ENCODE measurements at places on chromosomes 16 and 17. TPM values are rescaled to one million over a fixed set of nuclear protein-coding genes. Genes with fewer than 3 reads are reported as not detected.

DNA sequence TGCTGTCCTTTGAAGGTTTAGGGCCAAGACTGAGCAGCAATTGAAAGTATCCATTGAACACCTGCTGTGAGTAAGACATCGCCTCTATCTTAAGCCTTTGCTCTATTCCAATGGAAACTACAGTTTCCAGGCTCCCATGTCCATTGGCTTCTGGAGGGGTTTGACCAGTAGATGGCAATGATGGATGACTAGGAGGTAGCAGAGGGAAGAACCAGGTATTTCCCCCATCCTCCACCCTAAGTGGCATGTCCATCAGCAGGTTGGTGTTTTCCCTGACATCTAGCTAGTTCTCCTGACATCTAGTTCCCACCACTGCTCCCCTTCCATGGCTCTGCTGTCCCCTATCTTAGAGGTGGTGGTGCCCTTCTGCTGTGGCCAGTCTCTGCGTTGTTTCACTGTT lies 58.7 kb downstream of the CENPV start:
- DNase-seq, result no peak

- DNase-seq, result no peak
Measured at GRCh38 chr17:38600416-38600815, 5.3 kb downstream of the SRCIN1 start.

DNA sequence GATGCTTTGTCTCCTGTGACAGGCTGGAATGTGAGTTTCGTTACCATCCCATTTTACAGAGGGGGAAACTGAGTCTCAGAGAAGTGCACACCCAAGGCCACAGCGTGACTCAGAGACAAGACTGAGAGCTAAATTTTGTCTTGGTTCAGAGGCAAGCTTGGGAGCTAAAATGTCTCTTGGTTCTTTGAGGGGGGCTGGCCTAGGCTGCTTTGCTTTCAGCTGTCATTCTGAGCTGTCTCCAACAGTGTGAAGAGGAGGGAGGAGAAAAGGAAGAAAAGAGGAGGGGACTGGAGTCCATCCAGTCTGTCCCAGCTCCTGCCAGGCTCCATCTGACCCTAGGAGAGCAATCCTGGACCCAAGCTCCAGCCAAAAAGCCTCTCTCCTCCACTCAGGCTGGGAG lies at the start of gene CLEC19A:
TSS of gene CLEC19A (plus strand) at position 301 of the 400 bp plus-strand sequence. CDS start 121 bp downstream, outside the sequence.
- no peak for DNase-seq

- DNase-seq, result no peak
Measured at GRCh38 chr16:52366983-52367382, 180.0 kb downstream of the TOX3 start.

DNA sequence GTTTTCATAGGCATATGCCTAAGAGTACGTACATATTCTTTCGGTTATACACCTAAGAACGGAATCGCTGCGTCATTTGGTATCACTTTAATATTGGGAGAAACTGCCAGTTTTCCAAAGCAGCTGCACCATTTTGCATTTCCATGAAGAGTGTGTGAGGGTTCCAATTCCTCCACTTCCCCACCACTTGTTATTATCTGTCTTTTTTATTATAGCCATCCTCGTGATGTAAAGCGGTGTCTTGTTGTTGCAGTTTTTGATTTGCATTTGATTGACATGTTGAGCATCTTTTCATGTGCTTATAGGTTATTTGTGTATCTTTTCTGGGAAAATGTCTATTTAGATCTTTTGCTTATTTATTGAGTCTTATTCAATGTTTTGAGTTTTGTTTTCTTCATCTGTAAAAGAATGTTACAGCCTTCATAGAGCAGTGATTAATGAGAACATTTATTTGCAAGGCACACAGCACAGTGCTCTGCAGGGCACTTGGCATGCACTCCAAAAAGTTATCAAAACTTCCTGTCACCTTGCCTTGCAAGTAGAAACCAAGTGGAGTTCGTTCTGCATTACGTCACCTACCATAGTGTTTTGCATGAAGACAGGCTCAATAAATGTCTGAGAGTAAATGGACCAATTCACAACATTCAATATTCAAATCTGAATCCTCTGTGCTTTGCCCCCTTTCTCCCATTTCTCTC lies 26.6 kb upstream of the ST6GALNAC1 start:
- no peak for DNase-seq

DNA sequence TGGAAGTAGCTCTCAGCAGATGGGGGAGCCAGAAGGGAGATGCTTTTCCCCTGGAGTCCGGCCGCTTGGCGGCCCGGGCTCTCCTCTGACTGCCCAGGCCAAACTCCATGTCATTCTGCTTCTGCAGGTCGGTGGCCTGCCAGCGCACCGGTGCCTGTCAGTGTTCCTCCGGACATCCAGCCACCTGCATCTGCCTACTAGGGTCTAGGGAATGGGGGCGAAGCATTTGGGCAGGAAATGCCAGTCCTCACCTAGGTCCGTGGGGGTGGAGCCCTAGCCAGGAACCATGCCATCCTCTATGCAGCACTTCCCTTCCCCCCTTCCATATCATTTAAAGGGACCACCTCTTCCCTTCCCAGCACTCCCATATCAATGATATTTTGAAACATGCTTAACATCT lies 34.2 kb downstream of the GJC1 start:
- no peak for DNase-seq

DNA sequence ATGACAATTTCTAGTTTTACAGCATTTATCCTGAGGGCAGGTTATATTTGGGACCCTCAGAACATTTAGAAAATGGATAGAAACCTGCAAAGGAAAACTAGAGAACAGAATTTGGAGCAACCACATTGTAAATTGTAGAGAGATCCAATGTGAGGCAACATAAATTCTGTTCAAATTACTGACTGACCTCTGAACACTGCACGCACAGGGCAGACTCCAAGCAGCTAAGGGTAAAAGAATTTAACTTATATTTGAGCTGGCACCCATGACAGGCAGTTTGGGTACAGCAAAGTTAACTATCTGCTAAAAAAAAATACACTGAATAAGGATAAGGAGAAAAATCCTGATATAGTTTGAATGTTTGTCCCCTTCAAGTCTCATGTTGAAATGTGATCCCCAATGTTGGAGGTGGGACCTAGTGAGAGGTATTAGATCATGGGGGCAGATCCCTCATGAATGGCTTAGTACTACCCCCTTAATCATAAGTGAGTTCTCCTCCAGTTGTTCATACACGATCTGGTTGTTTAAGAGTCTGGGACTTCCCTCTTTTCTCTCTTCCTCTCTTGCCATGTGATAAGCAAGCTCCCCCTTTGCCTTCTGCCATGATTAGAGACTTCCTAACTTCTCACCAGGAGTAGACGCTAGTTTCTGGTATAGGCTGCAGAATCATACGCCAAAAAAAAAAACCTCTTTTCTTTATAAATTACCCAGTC lies 75.7 kb downstream of the FBXL20 start:
- DNase-seq, result no peak

DNA sequence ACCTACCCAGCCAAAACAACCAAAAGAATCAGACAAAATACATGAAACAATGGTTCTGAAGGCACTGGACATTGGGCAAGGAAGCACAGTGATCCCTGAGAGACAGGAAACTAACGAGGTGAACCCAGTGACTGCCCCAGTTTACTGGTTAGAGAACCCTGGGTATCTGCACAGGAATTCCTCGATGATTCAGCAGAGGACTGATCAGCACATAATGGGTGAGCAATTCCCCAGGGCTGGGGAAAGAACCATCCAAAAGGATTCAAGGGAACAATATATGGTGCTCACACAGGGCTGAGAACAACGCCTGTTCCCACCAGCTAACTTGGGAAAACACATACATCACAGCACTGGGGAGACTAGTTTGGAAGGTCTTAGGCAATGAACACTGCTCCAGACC lies 167.2 kb downstream of the PARN start:
- no peak for DNase-seq

DNA sequence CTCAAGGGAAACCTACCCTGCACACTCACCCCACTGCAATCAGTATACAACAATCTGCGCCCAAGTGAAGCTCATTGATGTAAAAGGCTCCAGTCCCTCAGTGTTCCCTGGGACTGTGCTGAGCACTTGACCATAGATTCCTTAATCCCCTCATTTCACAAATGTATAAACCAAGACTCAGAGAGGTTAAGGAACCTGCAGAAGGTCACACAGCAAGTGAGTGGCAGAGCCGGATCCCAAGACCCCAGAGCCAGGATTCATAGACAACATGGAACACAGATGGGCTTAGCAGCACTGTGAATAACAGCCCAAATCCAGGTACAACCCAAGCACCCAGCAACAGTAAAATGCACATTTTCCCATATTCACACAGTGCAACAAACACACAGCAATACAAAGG lies 225.7 kb downstream of the C16orf78 start:
- DNase-seq, result no peak

DNA sequence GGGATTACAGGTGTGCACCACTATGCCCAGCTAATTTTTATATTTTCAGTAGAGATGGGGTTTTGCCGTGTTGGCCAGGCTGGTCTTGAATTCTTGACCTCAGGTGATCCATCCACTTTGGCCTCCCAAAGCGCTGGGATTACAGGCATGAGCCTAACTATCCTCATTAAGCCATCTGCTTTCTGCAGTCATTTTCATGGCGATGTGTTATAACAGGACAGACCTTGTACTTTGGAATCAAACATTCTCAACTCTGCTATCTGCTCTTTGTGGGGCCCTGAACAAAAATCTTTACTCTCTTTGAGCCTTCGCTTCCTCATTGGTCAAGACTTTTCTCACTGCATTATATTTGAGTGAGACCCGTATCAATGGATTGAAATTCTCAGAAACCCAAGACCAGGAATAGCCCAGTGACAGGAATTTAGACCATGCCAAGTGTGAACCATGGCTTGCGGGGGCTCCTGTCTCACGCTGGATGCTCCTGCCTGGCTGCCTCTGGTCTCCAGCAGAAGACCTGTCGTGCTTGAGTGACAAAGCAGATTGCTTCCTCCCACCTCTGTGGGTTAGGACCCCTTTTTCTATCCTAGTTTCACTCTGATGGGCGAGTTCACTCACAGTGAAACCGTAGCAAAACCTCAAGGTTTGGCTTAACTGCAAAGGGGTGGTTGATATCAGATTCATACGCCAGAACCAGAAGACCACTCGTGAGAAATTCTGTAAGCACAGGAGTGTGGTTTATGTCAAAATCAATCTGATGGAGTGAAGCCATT lies 519.1 kb downstream of the MAF start:
- no peak for DNase-seq

DNA sequence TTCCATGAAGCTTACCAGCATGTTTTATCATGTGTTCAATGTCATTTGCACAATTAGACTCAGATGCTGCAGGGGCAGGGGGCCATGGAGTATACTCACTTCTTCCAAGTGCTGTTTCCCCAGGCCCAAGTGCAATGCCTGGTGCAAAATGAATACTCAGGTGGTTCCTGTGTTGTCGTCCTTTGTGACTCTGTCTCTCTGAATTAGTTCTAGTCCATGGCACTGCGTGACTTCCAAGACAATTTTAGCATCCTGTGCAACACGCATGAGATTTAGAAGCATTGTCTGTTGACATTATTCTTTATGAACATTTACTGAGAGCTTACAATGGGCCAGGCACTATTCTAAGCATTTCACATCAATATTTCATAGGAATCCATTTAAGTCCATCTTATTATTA lies 769.7 kb upstream of the RBFOX1 start:
- no peak for DNase-seq

- peak; percentile 26 for DNase-seq
Measured at GRCh38 chr16:23836404-23837311, 875 bp downstream of the PRKCB start.

DNA sequence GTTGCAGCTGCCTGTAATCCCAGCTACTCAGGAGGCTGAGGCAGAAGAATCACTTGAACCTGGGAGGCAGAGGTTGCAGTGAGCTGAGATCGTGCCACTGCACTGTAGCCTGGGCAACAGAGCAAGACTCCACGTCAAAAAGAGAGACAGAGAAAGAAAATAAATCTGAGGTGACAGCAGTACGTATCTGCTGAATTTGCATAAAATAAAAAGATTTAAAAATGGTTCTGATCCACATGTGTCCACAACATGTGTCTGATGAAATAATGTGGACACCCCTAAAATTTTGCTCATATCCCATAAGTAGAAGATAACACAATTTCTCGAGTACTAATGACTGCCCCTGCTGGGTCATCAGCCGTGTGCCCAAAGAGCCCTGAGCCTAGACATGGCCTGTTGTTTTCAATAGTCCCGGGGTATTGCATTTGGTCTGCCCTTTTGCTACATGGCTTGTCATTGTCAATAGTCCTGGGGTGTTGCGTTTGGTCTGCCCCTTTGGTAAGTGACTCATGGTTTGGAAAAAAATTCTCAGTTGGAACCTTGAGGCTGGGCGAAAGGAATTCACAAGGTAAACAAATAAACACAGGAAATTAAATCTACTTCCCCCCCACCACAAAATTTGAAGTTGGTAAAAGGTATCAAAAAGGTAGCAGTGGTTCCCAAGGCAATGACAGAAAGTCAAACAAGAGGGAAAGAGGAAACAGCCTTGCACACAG lies 434.6 kb upstream of the MAF start:
- no peak for DNase-seq

DNA sequence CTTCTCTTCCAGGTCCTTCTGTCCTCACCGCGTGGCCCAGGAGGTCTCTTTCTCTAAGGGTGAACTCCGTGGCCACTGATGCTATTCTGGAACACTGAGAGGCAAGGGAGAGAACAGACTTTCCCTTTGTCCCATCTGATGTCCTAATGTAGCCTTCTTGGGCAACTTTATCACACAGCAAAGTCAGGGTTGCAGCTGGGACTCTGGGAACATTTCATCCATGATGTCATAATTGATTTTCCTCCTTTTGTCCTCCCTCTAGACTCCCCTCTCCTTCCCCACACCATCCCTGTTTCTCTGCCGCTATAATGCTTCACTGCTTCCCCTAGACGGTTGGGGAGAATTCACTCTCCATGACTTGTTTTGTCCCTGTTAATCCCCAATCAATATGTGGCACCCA lies 201.0 kb downstream of the SHISA9 start:
- no peak for DNase-seq

GRCh38 chr16:11409398-11409797 lies 64.1 kb downstream of the RMI2 start:
- DNase-seq, result no peak

DNA sequence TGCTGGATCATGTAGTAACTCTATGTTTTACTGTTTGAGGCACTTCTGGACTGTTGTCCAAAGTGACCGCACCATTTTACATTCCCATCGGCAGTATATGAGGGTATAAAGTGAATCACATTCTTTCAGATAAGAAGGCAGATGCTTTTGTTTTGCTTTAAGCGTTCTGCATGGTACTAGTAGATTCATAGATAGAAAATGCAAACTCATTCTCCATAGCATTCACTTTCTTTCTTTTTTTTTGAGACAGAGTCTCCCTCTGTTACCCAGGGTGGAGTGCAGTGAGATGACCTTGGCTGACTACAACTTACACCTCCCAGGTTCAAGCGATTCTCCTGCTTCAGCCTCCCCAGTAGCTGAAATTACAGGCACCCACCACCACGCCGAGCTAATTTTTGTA lies 40.4 kb downstream of the TANGO6 start:
- DNase-seq, result no peak

GRCh38 chr17:68868708-68869107 lies 86.5 kb downstream of the ABCA8 start:
- DNase-seq, result no peak

Gene CDH15
- not detected for total RNA-seq

Gene DNAH3
- 0.02 TPM for total RNA-seq

Gene TSPOAP1
- 31.4 TPM for total RNA-seq

Gene KCNJ12
- total RNA-seq, result not detected

Gene C17orf50
- not detected for total RNA-seq

Gene HCRT
- not detected for total RNA-seq

Gene SLC25A11
- 111 TPM for total RNA-seq

Gene UBN1
- 42.6 TPM for total RNA-seq

Gene TSPAN10
- 0.66 TPM for total RNA-seq

Gene GRIN2A
- not detected for total RNA-seq

Gene KRT36
- not detected for total RNA-seq

Gene ACSM5
- total RNA-seq, result not detected

All from activated T-helper 1 cell treated with anti-CD3 and anti-CD28 coated beads, Interleukin-12 subunit alpha, Interleukin-12 subunit beta, Interleukin-2, Interleukin-4 antibody, amounts not matched to agents 30 ng/mL and 10 ng/mL and 1 ng/mL, durations not matched to agents 14 hours and 24 hours and 36 hours (primary cell).